WTC11 (cell line): ENCODE measurements at places on chromosomes 2 and 18. TPM values are rescaled to one million over a fixed set of nuclear protein-coding genes. Genes with fewer than 3 reads are reported as not detected.

- no peak for DNase-seq
Observed at GRCh38 chr2:21382701-21383520, 259.1 kb downstream of the TDRD15 start.

Gene ATOH8
- total RNA-seq, result 0.23 to 0.81 TPM (median 0.57 TPM) in 3 replicates

- DNase-seq, result no peak
Observed at GRCh38 chr2:160984426-160985077, 175.7 kb upstream of the TANK start.

GRCh38 chr2:172473167-172473566, 45.8 kb downstream of the ITGA6 start:
- no peak for DNase-seq

DNA sequence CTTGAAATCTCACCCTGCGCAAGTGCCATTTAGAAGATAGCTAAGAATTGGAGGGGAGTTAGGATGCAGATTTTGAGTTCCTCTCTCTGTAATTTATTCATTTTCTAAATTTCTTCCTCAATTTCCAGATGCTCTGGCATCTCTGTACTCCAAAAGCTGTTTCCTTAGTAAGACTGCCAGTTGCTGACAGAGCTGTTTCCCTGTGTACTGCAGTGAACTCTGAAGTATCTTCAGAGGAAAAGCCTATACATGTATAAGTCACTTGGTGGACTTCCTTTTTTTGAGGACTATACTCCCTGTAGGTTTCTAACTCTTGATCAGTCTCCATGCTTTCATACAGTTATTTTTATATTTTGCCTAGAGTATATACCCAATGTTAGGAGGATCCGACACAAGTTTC, 1.5 kb upstream of the RESP18 start:
- DNase-seq, result no peak

DNA sequence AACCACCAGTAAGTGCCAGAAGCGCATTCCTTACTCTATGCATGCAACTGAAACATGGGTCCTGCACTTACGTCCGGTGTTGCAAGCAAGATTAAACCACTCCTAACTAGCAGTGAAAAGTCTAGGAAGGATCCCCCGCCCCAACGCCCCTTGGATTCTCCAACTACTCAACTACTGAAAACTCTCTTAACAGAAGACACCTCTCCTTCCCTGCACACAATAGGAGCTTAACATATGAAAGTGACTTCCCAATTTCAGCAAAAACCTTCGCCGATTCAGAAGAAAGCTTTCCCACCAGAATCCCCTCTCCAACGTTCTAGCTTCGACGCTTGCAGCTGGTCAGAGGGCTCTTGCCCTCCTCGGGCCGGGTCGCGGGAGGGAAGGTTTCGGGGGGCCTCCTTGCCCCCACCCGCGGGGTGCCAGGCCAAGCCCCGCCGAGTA, 578 bp downstream of the IWS1 start:
- no peak for DNase-seq

GRCh38 chr2:191061381-191061980, 47.5 kb upstream of the STAT1 start:
- DNase-seq, result no peak

DNA sequence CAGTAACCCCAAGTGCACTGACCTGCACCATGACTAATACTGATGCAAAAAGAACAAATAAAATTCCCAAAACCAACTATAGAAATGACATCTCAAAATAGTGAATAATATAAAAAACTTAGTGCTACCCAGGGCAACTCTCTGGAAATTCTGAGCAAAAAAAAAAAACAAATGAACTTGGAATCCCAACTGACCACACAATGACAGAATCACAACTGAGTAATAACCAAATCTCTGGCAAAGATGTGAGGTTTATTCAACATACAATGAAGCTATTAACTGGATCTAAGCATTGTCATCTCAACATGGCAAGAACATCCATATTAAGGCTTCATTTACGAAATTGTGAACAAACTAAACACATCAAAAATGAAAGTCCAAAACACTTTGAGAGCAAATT, 22.7 kb downstream of the EXOC6B start:
- no peak for DNase-seq

GRCh38 chr2:108377815-108378630, at the start of gene SULT1C4:
SULT1C4 (plus strand) TSS chr2:108377954; CDS start chr2:108378338, 384 bp downstream.
- peak; percentile 49 for DNase-seq

DNA sequence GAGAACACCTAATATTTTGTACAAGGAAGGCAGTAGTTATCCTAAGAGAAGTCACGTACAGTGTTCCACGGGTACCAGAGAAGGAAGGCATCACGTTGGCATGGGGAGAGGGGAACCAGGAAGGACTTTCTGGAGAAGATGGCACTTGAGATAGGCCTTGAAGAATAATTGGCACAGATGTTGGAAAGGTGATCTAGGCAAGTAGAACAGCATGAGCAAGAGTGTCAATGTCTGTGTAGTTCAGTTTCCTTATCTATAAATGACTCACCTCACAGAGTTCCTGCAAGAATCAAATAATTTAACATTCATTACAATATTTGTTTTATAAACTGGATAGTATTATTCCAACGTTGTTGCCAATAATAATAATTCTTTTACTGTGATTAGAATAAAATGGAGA, 48.3 kb upstream of the BZW1 start:
- DNase-seq, result no peak

DNA sequence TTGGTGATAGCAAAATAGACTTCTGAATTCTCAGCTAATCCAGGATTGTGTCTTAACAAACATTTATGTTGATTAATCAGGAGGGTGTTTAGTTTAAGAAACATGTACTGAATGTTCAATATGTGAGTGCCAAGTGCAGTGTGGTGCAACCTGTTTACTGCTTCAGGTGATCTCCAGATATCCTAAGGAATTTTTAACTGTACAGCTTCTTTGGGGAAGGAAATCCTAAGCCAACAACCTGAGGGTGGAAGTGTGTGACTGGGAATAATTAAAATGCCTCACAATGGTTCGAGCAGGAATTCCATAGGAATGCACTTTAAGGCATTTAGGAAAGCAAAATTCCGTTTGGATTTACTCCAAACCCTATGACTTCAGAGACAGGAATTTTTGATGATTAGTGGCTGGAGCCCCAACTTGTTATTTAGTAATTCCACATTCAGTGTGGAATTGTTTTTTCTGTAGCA, 16.4 kb downstream of the CRIM1 start:
- DNase-seq, result no peak

GRCh38 chr18:23330423-23330822, 122.7 kb upstream of the RIOK3 start:
- no peak for DNase-seq

Gene EVX2
- total RNA-seq, result 0.05 TPM in 1 of 3 replicates, not detected in the others

Gene TSPYL6
- total RNA-seq, result not detected in 3 replicates

DNA sequence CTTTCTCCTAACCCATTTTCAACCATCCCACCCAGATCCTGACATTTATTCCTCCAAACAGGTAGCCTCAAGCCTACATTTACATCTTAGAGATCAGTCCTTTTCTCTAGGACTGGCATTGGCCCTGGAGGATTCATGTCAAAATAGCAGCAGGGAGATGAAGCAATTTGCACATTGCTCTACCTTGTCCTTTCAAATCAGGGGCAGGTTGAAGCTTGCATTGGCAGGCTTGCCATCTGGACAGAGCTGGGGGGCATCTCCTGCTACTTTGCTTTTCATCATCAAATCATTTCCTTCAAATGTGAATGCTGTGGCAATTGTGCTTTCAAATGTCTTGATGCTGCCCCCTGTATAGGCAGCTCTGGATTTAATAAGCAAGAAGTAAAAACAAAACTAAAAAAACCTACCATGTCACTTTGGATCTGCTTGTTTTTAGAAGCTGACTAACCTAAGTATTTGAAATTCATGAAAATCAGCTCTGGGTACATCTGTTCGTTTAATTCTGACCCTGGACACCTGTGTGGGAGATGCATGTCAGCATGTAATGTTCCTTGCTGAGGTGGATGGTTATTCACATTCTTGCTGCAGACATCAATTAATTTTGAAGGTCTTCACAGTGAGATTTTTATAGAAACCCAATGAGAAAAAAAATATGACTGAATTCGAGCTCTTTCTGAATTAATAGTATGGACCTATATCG, 47.9 kb downstream of the KIF5C start:
- no peak for DNase-seq

GRCh38 chr2:174560737-174561136, 36.9 kb downstream of the WIPF1 start:
- DNase-seq, result no peak

DNA sequence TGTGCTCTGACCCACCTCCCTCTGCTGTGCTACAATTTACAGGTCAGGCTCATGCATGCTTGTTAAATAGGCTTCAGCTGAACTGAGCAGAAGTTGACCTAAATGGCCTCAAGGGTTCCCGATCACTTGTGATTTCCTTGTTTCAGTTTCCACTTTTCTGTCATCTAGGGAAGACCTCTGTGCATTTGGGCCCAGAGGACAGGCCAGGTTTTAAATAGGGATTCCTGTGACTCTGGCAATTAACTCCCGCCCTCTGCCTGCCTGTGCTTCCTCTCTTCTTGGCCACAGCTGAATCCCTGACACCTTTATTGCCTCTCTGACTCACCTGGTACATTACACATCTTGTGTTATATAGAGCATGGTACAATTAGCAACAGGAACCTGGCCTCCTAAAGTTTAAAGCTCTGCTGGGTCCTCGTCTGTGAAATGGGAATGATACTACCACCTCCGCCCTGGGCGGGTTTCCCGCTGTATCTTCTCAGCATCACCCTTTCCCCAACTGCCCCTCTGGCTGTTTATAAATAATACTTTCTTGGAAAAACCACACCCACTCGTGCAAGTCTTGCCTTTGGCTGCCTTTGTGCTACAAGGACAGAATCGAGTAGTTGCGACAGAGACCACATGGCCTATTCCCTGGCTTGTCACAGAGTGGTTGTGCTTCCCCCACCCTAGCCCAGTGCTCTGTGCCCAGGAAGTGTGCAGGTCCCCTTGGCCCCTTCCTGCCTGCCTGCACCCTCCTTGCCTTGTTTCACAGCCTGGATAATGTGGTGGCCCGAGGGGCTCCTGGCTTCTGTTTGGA, 7.9 kb downstream of the CABLES1 start:
- no peak for DNase-seq

GRCh38 chr2:158359846-158360245, 96.7 kb downstream of the CCDC148 start:
- DNase-seq, result peak; percentile 19

DNA sequence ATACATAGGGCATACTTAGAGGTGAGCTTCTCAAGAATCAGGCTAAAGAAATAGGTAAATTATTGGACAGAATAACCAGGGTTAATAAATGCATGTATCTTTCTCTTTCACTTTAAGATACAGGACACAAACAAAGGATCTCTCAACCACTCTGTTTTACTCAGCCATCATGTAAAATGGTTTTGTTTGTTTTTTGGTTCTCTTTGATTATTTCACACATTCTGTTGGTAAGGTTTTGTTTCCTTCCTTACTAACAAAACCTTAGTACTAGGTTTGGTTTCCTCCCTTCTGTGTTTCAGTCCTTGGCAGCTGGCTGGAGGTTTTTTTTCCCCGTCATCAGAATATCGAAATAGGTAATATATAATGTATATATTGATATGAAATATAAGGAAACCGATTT, 1506.8 kb upstream of the TMEFF2 start:
- DNase-seq, result no peak

DNA sequence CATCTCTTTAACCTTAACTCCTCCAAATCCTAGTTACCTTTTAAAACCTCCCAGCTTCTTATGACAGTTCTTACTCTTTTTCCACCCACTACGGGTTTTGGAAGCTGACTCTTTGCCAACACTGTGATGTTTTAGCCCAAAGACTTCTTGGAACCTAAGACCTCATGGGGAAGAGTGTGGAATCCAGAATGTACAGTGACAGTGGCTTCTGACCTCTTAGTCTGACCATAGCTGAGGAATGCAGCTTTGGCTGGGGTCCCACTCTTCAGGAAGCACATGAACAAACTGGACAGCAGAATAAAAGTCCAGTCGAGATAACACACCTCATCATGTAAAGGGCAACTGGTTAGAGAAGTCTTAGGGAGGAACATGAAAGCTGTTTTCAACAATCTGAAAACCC, 161.1 kb upstream of the PKDCC start:
- no peak for DNase-seq

Gene POTEI
- total RNA-seq, result 2.2 to 3.2 TPM (median 2.7 TPM) in 3 replicates

- no peak for DNase-seq
Observed at GRCh38 chr2:19702267-19702666, 199.5 kb downstream of the TTC32 start.

- no peak for DNase-seq
Observed at GRCh38 chr2:23595601-23596251, 210.7 kb downstream of the KLHL29 start.

Gene TTLL4
- total RNA-seq, result 73.7 to 87.4 TPM (median 77.1 TPM) in 3 replicates

GRCh38 chr2:130766711-130767407, 11.5 kb downstream of the AMER3 start:
- DNase-seq, result no peak

DNA sequence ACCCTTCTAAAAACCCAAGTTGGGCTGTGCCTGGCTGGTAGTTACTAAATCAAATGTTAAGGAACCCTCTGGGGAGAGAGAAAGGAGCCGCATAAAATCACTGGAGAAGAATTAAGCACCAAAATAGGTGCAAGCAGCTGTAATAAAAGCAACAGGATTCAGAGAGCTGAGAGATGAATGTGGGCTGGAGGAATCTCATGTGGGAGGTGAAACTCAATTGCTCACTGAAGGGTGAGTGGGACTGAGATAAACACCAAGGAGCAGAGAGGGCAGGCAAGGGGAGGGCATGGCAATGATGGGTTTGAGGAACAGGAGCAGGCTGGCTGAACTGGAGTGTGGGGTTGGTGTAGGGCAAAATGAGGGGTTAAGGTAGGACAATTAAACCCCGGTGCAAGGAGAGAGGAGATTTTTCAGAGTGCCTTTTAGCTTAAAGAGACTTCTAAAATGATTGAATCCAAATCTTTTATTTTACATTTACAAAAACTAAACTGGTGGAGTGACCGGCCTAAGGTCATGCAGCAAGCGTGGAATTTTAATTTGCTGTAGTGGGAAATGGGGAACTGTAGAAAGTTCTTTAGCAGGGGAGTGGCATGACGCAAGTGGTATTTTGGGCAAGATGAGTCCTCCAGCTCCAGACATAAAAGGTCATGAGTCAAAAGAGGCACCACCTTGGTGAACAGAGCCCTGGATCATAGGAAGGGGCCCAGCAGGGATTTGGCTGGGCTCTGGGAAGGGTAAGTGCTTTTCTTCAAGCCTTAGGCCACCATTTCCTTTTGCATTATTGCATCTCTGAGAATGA, 10.5 kb downstream of the PLB1 start:
- no peak for DNase-seq

- DNase-seq, result no peak
Observed at GRCh38 chr2:109185821-109186570, 57.0 kb downstream of the SH3RF3 start.

Gene CRYGC
- not detected in 3 replicates for total RNA-seq

DNA sequence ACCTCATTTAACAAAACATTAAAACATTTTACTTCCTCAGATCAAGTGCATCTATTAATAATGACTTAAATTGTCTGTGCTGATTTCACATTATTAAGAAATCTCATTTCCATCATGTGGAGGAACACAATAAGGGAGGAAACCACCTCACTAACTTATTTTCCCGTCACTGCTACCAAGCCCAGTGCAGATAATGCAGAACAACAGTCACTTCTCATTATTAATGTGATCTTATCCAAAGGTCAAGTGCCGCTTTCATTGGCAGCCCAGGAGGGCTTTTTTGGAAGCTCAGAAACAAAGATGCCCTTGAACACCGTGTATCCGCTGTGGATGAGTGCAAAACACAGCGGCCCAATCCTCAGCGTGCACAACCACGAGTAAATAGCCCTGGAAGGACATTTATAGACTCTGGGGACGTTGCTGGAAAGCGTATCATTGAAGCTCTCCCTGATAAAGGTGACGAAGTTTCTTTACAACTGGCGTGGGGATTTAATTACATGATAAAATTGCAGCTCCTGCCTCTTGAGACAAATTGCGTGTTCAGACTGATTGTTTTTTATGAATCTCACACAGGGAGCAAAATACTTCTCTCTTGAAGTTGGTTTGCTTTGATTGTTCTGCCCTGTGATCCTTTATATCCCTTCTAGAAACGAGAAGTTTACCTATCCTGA, 13.2 kb downstream of the ASB18 start:
- no peak for DNase-seq
